ENCODE measurements at places on chromosomes 5 and 9.
A peak's percentile ranks its signal among the peaks of the same experiment; 100 is the strongest.

GRCh38 chr9:112032743-112033142 is 136.1 kb downstream of the UGCG start:
- DNase-seq: no peak

DNA sequence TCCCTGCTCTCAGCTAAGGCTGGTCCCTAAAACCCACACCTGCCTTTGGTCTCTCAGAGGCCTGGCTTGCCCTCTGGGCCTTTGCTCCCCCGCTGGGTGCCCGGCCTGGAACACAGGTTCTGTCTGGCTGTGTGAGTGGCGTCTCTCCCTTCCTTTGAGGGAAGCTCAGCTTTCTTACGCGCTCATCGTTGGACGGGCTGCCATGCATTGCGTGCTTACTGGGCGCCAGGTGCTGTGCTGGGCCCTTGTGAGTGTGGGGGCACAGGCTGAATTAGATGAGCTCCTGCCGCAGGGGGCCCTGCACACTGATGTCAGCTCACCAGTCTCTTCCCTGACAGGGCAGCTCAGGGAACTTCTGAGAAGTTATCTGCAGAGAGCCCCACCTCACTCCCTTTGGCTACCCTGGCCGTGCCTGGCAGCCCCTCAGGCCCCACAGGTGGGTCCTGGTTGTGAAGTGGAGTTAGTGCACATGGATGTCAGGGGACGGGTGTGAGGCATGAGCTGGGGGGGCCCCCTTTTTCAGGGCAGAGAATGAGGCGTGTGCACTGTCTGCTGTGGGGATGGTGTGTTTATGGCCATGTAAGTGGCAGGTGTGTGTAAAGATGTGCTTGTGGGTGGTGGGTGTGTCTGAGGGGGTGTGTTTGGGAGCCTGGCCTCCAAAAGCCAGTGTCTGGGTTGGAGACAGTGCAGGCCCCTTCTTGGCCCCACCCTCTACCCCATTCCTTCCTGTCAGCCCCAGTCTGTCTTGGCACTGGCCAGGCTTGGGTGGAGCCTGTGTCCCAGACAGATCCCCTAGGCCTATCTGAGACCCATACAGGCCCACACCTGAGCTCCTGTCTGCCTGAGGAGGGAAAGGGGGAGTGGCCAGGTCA is 7.5 kb upstream of the RMND5B start:
- DNase-seq: no peak

DNA sequence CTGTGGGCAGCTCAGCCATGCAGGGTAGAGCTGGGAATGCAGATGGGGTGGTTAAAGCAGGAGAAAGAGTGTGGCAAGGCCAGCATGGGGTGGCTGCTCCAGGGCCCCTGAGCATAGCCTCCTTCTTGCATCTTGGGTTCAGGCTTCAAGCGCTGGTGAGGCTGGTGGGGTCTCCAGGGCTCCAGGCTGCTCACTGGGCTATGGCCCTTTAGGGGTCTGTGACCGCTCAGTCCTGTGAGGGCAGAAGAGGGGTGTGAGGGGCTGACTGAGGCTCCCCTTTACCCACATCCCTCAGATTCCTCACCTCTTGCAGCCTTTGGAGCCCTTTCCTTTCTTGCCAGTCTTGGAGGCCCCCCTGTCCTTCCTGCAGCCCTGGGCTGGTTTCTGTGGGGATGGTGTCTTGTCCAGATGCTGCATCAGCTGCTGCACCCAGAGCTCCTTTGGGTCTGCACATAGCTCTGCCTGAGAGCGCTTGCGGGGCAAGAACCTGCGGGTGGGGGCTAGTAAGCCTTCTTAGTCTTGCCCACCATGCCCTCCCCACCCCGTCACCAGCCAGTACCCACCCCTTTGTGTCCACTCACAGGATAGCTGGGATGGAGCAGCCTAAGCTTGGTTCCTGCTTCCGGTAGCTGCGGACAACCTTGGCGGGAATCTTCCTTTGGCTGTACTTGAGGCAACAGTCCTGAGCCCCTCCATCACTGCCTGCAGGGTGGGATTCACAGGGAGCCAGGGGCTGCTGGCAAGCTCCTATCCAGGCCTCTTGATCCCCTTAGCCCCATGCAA is 549 bp downstream of the CCL21 start:
- DNase-seq: no peak

DNA sequence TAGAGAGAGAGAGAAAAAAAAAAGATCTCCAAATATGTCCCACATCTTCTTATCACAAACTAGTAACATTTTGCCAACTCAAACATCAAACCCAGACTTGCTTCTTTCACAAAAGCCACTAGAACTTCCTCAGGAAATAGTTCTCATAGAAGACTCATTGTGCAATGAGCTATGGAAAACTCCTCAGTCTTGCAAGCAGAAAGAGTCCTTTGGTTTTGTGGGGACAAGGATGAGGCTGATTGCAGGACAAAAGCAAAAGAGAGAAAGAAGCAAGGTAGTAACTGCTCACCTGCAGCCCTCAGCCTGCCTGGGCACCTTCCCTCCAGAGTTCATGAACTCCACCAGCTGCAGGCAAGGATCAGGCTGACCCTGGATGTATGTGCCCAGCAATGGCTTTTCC is 399.0 kb downstream of the IRX1 start:
- DNase-seq: no peak

GRCh38 chr5:137622850-137623249 is 113.0 kb downstream of the KLHL3 start:
- DNase-seq: peak; percentile 55

- DNase-seq: no peak
Measured at GRCh38 chr9:105027084-105027483, 99.1 kb upstream of the ABCA1 start.

- peak; percentile 75 for DNase-seq
Measured at GRCh38 chr5:61333321-61333953, 1.4 kb downstream of the ZSWIM6 start.

Measured in left forelimb (tissue), 1 donor.